Type B pancreatic cell (in vitro differentiated cells): ENCODE measurements at places on chromosomes 11 and 22. TPM values are rescaled to one million over a fixed set of nuclear protein-coding genes. Genes with fewer than 3 reads are reported as not detected.

NECTIN1 gene
- 62.9 and 128 TPM in 2 replicates for total RNA-seq

OR51B2 gene
- not detected in 2 replicates for total RNA-seq

FERMT3 gene
- 3.5 and 6.9 TPM in 2 replicates for total RNA-seq

F2 gene
- 9.5 and 12.1 TPM in 2 replicates for total RNA-seq

PKDREJ gene
- 0.05 TPM in 1 of 2 replicates, not detected in the other for total RNA-seq

CARD18 gene
- total RNA-seq = not detected in 2 replicates

GDPD4 gene
- not detected in 2 replicates for total RNA-seq

HOATZ gene
- 0.75 TPM in 1 of 2 replicates, not detected in the other for total RNA-seq

AAMDC gene
- 16.9 and 33.6 TPM in 2 replicates for total RNA-seq

APOA5 gene
- total RNA-seq = 0.95 TPM in 1 of 2 replicates, not detected in the other

IL10RA gene
- 0.48 and 0.62 TPM in 2 replicates for total RNA-seq

SEC14L6 gene
- total RNA-seq = 0.98 and 1.5 TPM in 2 replicates

DEPDC7 gene
- 3.7 and 6.6 TPM in 2 replicates for total RNA-seq

HTR3B gene
- total RNA-seq = 0.17 TPM in 2 replicates

NRGN gene
- total RNA-seq = 3.6 and 17.3 TPM in 2 replicates

ANO5 gene
- 4.1 and 4.3 TPM in 2 replicates for total RNA-seq

AIFM3 gene
- total RNA-seq = 0.69 and 2.6 TPM in 2 replicates

APOBEC3H gene
- 0.63 and 1.1 TPM in 2 replicates for total RNA-seq

IFTAP gene
- 12.2 and 33.1 TPM in 2 replicates for total RNA-seq

TMEM121B gene
- 2.9 TPM in 2 replicates for total RNA-seq

PNPLA3 gene
- 3.8 and 5.9 TPM in 2 replicates for total RNA-seq

ARVCF gene
- 40.8 and 55.3 TPM in 2 replicates for total RNA-seq

B3GAT3 gene
- total RNA-seq = 43.4 and 50.0 TPM in 2 replicates

CKAP5 gene
- total RNA-seq = 106 and 169 TPM in 2 replicates

CCDC81 gene
- total RNA-seq = 0.79 and 3.2 TPM in 2 replicates

SYT8 gene
- total RNA-seq = 4.5 and 7.9 TPM in 2 replicates

PHETA2 gene
- 4.1 and 11.9 TPM in 2 replicates for total RNA-seq

NCAM1 gene
- 21.7 and 106 TPM in 2 replicates for total RNA-seq

RAB36 gene
- total RNA-seq = 6.8 and 18.4 TPM in 2 replicates

MYRF gene
- total RNA-seq = 29.6 and 62.1 TPM in 2 replicates

PRODH gene
- 16.1 and 19.0 TPM in 2 replicates for total RNA-seq

CCDC15 gene
- total RNA-seq = 1.5 and 3.2 TPM in 2 replicates

CD3E gene
- total RNA-seq = not detected in 2 replicates

RHOD gene
- total RNA-seq = 21.2 and 95.6 TPM in 2 replicates

RBMXL2 gene
- not detected in 2 replicates for total RNA-seq

PARVG gene
- 0.19 and 0.21 TPM in 2 replicates for total RNA-seq

GLYATL2 gene
- 0.58 TPM in 1 of 2 replicates, not detected in the other for total RNA-seq

KRTAP5-10 gene
- not detected in 2 replicates for total RNA-seq

MED15 gene
- total RNA-seq = 90.8 and 121 TPM in 2 replicates

TRIM34 gene
- total RNA-seq = 1.4 and 2.4 TPM in 2 replicates

GRIK4 gene
- 0.17 and 0.72 TPM in 2 replicates for total RNA-seq

OSM gene
- not detected in 2 replicates for total RNA-seq

SCN2B gene
- 2.8 TPM in 1 of 2 replicates, not detected in the other for total RNA-seq

PHOX2A gene
- total RNA-seq = 2.8 and 3.0 TPM in 2 replicates

MIAT gene
- 5.9 and 12.2 TPM in 2 replicates for total RNA-seq

GLYATL1B gene
- not detected in 2 replicates for total RNA-seq

MS4A1 gene
- total RNA-seq = not detected in 2 replicates

MRGPRE gene
- not detected in 2 replicates for total RNA-seq

OR8A1 gene
- 0.10 TPM in 1 of 2 replicates, not detected in the other for total RNA-seq

PELI3 gene
- total RNA-seq = 17.9 and 25.0 TPM in 2 replicates

DLG2 gene
- 2.3 and 5.9 TPM in 2 replicates for total RNA-seq

OR5A1 gene
- not detected in 2 replicates for total RNA-seq

BRD1 gene
- 51.1 and 53.0 TPM in 2 replicates for total RNA-seq
